Foreskin melanocyte (primary cell): ENCODE measurements at places on chromosomes 12 and 14.

DNA sequence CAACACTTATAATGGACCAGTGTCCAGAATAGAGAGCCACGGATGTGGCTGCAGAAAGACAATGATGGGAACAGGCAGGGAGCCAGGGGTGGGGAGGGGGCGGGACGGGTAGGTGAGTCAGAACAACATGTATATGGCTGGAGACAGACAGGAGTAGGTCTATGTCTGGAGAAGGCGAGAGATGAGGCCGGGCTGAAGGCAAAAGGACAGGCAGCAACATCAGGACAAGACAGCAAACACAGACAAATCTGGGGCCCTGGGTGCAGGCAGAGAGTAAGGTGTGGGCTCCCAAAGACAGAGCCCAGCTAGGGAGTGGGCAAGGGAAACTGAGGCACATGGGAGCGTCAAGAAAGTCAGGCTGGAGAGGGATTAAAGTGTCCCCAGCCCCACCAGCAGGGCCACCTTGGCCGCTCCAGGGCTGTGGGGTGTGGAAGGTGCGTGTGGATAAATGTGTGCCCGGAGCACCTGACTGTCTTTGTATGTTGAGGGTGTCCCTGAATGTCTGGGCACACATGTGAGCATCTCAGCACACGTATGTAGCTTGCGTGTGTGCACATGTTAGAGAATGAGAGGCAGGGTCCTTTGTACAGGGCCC lies 44.1 kb downstream of the FAM222A start:
- no peak for DNase-seq

- peak; percentile 38 for DNase-seq
Observed at GRCh38 chr12:84842406-84843013, 70.1 kb downstream of the SLC6A15 start.

DNA sequence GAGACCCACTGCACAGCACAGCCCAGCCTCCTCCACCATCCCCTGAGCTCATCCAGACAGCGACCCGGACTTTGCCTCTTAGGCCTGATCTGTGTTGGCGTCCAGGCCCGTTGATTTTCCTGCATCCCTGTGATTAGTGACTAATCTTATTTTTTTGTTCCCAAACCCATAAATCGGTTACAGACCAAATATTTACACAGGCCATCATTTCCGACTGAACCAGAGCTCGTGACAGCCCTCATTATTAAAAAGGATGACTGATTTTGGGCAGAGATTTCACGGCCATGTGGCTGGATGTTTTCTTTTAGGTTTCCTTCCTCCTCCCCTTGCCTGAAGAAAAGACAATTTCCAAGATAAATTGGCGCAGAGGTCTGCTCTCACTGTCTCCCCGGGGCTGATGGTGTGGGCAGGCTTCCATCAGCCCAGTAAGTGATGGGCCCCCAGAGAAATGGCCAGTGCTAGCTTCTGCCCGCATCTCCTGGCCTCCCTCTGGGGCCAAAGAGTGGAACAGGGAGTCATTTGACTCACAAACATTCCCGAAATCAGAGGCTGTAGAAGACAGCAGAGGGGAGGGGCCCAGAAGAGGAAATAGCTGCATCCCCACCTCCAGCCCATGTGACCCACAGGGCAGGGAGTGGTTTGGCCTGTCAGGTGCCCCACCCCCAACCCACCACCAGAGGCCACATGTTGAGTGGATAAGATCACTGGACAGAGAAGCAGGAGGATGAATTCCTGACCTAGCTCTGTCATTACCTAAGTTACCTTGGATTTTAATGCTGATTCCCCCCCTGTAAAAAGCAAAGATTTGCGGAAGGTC lies 283.5 kb downstream of the KSR2 start:
- no peak for DNase-seq

- DNase-seq = no peak
Observed at GRCh38 chr12:90404071-90404470, 550.9 kb downstream of the CCER1 start.

DNA sequence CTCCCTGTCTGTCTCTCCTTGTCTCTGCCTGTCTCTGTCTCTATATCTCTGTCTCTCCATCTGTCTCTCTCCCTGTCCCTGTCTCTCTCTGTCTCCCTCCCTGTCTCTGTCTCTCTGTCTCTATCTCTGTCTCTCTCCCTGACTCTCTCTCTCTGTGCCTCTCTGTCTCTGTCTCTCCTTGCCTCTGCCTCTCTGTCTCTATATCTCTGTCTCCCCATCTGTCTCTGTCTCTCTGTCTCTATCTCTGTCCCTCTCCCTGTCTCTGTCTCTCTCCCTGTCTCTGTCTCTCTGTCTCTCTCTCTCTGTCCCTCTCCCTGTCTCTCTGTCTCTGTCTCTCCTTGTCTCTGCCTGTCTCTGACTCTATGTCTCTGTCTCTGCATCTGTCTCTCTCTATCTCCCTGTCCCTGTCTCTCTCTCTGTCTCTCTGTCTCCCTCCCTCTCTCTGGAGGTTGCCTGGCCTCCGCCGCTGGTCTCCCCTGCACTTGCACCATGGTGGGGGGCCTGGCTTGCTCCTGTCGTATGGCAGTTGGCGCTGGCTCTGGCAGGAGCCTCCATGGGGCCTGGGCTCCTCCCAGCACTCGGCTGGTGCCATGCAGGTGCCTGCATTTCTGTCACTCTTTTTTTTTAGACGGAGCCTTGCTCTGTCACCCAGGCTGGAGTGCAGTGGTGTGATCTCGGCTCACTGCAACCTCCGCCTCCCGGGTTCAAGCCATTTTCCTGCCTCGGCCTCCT lies 28.3 kb downstream of the MMP17 start:
- DNase-seq = no peak

DNA sequence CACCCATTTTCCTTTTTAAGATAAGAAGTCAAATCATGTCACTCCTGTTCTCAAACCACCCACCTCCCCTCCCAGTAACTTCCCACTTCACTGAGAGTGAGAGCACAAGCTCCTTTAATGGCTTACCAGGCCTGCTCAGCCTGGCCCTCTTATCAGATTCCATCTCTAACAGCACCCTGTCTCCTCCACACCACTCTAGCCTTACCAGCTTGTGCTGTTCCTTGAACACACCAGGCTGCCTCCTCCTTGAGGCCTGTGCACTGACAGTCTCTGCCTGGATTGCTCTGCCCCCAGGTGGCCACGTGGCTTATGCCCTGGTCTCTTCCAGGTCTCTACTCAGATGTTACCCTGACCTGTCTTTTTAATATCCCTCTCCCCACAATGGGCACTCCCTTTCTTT lies 40.1 kb upstream of the EVL start:
- DNase-seq = no peak

DNA sequence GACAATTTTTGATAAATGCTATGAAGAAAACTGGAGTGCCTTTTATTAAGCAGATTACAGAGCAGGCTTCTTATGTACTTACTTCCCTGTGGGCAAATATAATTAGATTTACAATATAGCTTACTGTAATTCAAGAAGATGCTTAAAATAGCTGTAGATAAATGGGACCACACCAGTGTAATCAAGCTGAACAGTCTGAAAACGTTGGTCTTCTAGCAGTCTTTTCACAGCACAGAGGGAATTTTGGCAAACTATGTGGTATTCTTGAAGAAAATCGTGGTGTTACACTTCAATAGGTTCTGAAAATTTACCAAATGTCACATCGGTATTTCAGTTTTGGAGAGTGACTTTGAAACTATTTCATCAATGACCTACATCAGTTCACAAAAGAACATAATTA lies 47.7 kb downstream of the SLC16A7 start:
- no peak for DNase-seq

- peak; percentile 99 for DNase-seq
Observed at GRCh38 chr14:35385042-35385839, 19.3 kb downstream of the NFKBIA start.

GRCh38 chr12:49489720-49490119 lies 49.1 kb upstream of the KCNH3 start:
- peak; percentile 96 for DNase-seq

- DNase-seq = no peak
Observed at GRCh38 chr14:93912782-93913181, 14.4 kb upstream of the FAM181A start.

GRCh38 chr14:21533294-21533693 lies 7.1 kb upstream of the SALL2 start:
- DNase-seq = no peak

DNA sequence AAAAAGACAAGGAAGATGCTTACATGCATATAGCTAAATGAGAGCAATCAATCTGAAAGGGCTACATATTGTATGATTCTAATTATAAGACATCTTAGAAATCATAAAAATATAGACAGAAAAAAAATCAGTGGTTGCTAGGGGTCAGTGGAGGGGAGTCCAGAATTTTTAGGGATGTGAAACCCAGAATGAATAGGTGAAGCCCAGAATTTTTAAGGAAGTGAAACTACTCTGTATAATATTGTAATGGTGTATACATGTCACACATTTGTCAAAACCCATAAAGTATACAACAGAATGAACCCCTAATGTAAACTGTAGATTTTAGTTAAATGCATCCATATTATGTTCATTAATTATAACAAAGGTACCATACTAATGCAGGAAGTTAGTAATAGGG lies 713.2 kb downstream of the FLRT2 start:
- DNase-seq = no peak

GRCh38 chr14:28762955-28763326 lies 3.6 kb upstream of the FOXG1 start:
- no peak for DNase-seq

GRCh38 chr12:128961957-128962356 lies 108.7 kb downstream of the GLT1D1 start:
- no peak for DNase-seq

- no peak for DNase-seq
Observed at GRCh38 chr14:78242086-78242485, 71.9 kb downstream of the NRXN3 start.

GRCh38 chr14:20469890-20470602 lies 840 bp downstream of the PNP start:
- DNase-seq = peak; percentile 32

DNA sequence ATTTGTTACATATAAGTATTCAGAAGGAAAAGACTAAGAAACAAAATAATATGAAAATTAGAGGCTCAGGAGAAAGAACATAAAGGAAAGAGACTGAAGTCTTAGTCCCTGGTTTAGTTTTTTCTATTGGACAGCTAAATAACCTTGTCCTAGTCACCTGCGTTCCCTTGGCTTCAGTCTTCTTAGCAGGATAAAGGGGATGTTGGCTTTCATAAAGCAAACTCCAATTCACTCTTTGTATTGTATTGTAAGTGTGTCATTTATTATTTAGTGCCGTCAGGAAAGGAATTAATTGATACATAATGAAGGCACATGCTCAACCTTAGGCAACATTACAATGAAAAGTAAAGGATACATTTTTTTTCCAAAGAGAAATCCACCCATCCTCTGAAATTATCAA lies 190.3 kb upstream of the PPFIA2 start:
- no peak for DNase-seq

DNA sequence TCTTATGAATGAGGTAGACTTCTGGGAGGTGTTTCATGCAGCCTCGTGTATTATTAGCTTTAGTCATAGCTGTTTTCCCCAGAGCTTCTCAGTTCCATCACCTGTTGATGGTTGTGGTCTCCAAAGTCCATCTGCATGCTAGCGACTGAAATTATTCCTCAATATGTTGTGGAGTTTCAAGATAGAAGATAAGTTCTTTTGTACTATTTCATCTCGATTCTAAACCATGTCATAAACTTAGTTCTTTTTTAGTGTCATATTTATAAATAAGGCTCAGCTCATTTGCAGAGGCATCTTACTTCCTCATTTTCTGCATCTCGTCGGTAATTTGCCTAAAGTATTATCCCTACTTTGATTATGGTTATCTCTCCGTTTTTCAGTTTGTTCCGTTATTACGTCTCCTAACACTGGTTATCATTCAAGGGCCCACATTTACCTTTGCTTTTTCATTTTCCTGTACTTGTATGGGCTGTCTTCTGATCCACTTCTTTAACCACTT lies 119.1 kb downstream of the ITPR2 start:
- DNase-seq = no peak

GRCh38 chr12:52400906-52401305 lies 5.2 kb downstream of the KRT82 start:
- no peak for DNase-seq

GRCh38 chr14:32669391-32669790 lies 269.3 kb upstream of the NPAS3 start:
- no peak for DNase-seq

- no peak for DNase-seq
Observed at GRCh38 chr12:19190292-19191031, 60.9 kb downstream of the PLEKHA5 start.

DNA sequence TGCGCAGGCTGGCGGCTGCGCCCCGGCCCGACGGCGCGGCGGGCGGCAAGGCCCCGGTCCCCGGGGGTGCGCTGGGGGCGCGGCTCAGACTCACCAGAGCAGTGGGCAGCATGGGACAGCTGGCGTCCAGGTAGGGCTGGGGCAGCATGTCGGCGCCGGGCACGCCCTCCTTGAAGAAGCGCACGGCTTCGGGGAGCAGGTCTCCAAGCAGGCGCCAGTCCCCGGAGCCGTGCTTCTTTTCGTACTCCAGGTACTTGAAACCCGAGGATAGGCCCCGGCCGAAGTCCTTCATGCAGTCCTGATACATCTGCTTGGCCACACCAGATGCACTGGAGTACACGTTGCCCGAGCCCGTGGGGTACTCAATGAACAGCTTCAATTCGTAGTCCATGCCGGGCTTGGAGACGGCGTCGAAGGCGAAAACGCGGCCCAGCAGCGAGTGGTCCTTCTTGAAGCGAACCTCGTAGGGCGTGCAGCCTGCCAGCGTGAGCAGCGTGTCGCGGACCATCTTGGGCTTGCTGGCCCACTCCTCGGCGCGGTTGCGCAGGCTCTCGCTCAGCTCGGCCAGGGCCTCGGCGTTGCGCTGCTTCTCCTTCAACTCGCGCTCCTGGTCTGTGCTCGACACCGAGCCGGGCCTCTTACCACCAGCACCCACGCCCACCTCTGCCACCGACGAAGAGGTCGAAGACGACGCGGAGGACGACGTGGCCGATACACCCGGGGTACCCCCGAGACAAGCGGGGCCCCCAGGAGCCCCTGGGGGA lies 2.2 kb downstream of the IRF2BPL start:
- no peak for DNase-seq

GRCh38 chr12:69321351-69321750 lies 26.8 kb upstream of the LYZ start:
- DNase-seq = no peak

GRCh38 chr14:31389946-31390345 lies 30.4 kb downstream of the HEATR5A start:
- DNase-seq = no peak

GRCh38 chr12:3730111-3730510 lies 22.8 kb downstream of the CRACR2A start:
- DNase-seq = no peak

DNA sequence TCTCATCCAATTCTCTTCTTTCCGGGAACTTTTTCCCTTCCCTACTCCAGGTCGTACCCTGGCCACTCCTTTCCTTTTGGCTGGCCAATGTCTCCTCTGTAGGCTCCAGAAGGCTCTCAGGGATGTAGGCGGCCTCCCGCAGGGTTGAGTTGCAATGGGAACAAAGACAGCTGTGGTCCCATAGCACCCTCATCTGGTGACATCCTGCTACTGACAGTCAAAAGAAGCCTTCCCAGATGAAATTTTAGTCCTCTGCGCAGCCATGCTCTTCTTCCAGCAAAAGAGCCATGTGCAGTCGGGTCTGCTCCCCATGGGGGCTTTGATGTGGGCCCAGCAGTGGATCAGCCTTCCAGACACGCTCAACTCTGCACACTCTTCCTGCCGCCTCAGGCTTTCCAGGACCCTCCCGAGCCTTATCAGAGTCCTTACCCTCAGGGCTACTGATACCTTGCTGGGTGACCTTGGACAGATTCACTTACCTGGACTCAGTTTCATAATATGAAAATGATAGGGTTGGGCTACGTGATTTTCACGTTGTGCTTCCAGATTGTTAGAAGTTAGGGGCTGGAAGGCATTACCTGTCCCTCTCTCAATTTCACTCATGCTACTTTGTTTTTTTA lies 5.5 kb upstream of the CELA1 start:
- DNase-seq = no peak
